H7 (cell line): ENCODE measurements at places on chromosomes 11 and 22. TPM values are rescaled to one million over a fixed set of nuclear protein-coding genes. Genes with fewer than 3 reads are reported as not detected.

Gene SRRD
- total RNA-seq, result 25.9 and 32.9 TPM in 2 replicates

GRCh38 chr11:118602331-118602730, 5.1 kb upstream of the PHLDB1 start:
- no peak for DNase-seq

DNA sequence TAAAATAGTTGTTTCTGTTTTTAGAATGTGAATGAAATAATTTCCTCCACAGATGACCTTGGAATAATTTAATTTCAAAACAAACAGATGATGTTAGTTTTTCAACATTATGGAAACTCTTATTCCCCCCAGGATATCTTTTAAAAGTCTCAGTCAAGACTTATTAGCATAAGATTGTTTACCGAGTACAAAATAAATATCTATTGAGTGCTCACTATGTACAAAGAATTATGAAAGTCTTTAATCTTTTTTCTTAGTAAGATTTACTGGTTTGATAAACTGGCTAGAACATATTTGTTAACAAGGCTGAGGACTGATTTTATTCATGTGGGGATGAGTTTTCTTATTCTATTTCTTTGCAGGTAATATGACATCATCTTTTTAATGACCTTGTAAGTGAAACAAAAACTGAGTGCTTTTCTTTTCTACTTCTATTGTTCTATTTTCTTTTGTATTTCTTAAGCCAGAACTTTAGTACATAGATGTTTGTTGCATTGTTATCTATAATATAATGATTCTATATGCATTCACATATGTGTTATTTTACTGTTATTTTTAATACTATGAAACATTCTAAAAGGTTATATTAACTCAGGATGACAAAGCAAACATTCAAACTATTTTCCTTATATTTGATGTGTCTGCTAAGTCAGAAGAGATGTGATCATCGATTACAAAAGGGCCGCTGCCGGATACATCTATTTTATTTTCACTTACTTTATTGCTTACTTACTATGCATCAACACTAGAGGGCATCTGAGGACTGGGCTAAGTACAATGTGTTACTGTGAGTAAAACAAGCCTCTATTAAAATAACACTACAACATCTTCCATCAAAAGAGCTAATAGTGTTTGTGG, 111.0 kb upstream of the ARHGAP42 start:
- DNase-seq, result peak; percentile 23

Gene B3GAT3
- total RNA-seq, result 49.9 and 58.3 TPM in 2 replicates

DNA sequence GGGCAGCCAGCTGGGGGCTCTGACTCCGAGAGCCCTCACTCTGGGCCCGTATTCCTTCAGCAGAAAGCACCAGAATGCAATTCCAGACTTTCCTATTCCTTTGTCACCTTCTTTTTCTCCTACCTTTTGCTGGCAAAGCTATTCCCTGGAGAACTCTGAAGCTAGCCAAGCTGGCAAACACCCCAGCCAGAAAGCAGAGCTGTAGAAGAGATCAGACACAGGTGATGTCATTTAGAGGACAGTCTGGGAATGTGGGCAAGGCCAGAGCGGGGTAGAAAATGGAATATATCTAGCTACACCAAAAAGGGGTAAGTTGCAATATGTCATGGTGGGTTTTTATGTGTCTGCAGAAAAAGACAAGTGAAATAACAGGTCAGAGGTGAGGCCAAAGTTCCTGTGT, 205.1 kb downstream of the NXPE2 start:
- DNase-seq, result no peak

GRCh38 chr11:3222941-3223915, 4.6 kb upstream of the MRGPRG start:
- peak; percentile 50 for DNase-seq

Gene MYOD1
- total RNA-seq, result not detected in 2 replicates

GRCh38 chr11:74463216-74463615, 4.1 kb downstream of the KCNE3 start:
- DNase-seq, result no peak

- no peak for DNase-seq
Measured at GRCh38 chr22:27170491-27170890, 513.1 kb downstream of the MIAT start.

Gene SLC22A9
- total RNA-seq, result not detected in 2 replicates

- DNase-seq, result no peak
Measured at GRCh38 chr11:39678996-39679395, 1780.5 kb downstream of the LRRC4C start.

Gene SYCE3
- total RNA-seq, result not detected in 2 replicates

Gene IL18BP
- total RNA-seq, result 3.1 and 4.5 TPM in 2 replicates

DNA sequence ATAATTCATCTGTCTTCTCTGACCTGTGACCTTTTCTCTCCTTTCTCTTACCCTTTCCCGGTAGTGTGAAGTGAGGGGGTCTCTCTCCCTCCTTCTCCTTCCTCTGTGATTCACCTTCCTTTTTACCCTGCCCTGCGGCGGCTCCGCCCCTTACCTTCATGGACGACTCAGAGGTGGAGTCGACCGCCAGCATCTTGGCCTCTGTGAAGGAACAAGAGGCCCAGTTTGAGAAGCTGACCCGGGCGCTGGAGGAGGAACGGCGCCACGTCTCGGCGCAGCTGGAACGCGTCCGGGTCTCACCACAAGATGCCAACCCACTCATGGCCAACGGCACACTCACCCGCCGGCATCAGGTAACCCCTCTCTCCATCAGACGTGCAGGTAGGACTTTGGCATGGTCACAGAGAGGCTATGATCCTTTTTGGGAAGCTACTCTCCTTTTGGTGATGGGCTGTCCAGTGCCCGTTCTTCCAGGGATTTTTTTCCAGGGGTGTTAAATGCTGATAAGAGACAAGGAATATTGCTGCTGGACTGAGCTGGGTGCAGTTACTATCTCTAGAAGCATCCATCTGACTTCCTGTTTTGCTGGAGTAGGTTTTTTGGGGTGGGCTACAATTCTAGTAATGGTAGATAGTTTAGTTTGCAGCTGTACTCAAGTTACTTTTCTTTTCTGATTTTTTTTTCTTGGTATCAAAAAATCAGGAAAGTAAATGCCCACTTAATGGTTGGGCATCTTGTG, 29.9 kb downstream of the CTNND1 start:
- peak; percentile 30 for DNase-seq

Gene MRGPRX4
- not detected in 2 replicates for total RNA-seq

DNA sequence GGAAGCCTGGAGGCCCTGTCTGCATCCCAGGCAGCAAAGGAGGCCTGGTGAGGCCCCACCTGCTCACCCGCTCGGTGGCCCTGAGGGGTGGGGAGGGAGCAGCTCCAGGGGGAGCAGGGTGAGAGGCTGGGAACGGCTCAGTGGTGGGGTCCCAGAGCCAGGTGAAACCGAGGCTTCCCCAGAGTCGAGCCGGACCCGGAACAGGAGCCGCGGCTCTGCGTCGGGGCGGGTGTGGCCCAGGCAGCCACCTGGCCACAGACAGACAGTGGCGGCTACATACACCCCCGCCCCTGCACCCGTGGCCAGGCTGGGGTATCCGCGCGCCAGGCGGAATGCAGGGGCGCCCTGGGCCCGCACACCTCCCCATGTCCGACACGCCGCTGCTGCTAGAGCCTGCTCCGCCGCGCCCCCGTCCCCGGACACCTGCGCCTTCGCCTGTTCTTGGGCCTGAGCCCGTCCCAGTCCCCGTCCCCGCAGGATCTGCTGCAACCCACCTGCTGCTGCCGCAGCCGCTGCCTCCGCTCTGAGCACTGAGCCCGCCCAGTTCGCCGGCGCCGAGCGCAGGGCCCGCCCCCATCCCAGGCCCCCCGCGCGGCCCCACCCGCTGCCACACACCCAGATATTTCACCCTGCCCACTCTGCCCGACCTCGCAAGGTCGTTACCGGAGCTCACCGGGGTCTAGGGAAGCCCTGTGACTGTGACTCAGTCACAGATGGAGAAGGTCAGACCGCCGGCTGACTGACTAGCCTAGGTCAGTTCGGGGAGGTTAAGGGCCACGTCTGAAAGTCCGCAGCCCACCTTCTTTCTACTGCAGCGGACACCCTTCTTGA, at the start of gene SLC7A4:
Gene SLC7A4 (minus strand): TSS at position 525 of the 831 bp plus-strand sequence. CDS start 749 bp downstream, outside the sequence.
- DNase-seq, result peak; percentile 85

- no peak for DNase-seq
Measured at GRCh38 chr11:35567737-35568465, 42.5 kb upstream of the PAMR1 start.

GRCh38 chr11:44563711-44564110, 1.8 kb upstream of the CD82 start:
- no peak for DNase-seq

GRCh38 chr11:94576306-94576705, 9.1 kb downstream of the PIWIL4 start:
- no peak for DNase-seq

DNA sequence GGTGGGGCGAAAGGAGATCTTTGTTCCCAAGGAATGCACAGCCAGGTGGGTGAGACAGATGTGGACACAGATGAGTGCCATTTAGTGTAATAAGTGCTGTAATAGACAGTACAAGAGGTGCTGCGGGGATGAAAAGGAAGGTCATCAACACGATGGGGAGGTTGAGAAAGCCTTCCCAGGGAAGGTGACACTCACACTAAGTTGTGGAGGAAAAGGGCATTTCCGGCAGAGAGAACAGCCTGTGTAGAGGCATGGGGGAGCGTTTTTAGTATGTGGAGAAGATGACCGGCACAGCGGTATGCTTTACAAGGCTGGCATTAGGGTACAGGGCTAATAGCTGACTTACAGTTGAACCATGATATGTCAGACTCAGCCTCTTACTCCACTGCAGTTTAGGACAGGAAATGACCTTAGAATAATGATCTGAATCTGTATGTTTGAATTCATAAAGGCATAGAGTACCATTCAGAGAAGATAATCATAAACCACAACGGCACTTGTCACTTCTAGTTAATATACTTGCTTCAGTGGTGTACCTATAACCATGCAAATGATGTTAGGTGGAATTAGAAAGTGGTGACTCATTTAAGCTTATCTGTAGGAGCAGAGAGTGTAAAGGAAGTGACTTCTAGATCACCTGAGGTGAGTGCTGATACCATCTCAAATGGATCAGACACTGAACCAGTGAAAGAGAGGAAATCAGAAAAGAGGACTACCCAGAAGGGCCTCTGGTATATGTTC, 60.6 kb downstream of the FAM83F start:
- DNase-seq, result no peak

Gene FEN1
- 103 and 119 TPM in 2 replicates for total RNA-seq

- DNase-seq, result no peak
Measured at GRCh38 chr22:48858121-48858520, 969.6 kb downstream of the BRD1 start.

- DNase-seq, result no peak
Measured at GRCh38 chr11:104776501-104777170, 121.6 kb downstream of the CASP12 start.

Gene MMP3
- not detected in 2 replicates for total RNA-seq

Gene PATE4
- not detected in 2 replicates for total RNA-seq

Gene F2
- 0.33 TPM in 1 of 2 replicates, not detected in the other for total RNA-seq

DNA sequence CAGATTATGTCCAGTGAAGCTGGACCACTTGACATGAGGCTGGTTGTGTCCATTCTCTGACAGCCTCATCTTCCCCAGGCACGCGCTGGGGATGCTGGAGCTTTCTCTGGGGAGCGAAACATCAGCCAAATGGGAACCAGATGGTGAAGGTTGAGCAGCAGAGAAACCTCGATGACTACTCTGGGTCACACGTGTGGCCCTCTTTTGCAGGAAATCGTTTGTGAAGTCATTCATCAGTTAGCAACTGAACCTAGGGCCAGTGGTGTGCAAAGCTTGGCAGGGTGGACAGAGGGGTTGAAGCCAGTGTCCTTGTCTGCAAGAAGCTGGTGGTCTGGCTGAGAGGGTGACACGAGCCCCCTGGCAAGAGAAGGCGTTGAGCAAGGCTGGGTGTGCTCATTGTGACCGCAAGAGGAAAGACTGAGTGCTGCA, 109.8 kb downstream of the ZBTB16 start:
- DNase-seq, result no peak
